ENCODE measurements at places on chromosomes 16 and 17.

- no peak for ATAC-seq
Observed at GRCh38 chr16:80161799-80162739, 378.7 kb upstream of the DYNLRB2 start.

DNA sequence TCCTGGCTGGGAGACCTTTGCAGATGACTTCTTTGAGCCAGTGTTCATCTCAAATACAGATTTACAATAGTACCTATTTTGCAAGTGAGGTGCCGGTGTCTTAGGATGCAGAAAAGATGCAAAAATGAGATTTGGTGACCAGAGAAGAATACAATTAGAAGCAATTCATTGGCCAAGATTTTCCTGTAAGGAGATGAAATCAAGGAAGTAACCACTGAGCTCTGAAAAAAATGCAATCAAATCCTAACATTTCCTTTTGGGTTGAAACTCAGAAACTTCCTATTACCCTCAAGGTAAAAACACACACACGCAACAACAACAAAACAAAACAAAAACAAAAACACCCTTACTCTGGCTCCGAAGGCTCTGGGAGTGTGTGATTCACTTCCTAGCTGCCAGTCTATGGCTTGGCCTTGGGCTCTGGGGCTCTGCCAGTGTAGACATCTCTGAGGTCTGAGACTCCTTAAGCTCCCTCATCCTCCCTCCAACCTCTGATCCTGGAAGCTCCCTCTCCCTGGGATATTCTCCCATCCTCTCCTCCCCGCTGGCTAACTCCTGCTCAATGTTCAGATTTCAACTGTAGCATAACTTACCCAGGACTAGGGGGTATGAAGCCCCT lies 16.8 kb upstream of the MT4 start:
- no peak for ATAC-seq

DNA sequence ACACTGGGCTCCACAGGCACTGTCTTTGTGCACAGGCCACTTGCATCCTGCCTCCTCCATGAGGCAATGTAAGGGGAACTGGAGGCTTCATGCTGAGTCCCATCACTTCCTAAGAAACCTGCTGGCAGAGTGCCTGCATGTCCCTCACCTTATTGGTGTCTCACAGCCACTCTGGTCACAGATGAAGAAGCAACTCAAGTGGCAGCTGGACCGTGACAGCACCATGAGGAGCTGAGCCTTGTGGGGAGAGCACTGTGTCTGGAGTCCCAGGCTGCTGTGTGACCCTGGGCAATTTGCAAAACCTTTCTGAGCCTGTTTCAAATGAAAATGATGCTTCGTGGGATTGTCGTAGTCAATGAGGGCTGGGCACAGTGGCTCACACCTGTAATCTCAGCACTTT lies 19.5 kb downstream of the ANKRD40 start:
- no peak for ATAC-seq

DNA sequence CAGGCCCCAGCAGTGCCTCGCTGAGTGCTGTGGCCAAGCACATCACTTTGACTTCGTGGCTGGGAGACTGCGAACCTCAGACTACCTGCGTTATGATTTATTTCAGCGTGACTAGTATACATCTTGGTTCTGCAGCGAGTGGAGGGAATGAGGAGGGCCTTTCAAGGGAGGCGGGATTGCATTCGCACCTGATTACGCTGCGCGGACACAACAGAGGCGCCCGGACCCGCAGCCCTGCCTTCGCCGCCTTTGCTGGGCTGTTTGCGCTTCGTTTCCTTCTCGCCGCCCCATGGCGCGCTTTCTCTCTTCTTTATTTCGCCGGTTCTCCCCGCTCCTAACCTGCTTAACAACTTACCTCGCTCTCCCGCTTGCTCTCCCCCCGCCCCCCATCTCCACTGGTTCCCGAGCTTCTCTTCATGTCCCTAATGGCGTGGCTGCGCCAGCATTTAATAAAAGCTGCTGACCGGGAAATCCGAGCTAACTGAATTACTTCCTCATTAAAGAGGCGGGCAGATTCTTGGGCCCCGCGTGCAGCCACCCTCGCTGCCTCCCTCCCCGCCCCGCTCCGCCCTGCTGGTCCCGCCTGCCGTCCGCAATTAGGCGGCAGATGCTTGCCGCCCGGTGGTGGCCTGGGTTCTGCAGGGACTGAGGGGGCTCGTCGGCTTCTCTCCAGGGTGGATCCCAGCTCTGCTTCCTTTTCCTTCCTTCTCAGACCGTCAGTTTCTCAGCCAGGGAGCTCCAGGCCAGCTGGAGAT lies 257.6 kb upstream of the SDK2 start:
- peak; percentile 53 for ATAC-seq

DNA sequence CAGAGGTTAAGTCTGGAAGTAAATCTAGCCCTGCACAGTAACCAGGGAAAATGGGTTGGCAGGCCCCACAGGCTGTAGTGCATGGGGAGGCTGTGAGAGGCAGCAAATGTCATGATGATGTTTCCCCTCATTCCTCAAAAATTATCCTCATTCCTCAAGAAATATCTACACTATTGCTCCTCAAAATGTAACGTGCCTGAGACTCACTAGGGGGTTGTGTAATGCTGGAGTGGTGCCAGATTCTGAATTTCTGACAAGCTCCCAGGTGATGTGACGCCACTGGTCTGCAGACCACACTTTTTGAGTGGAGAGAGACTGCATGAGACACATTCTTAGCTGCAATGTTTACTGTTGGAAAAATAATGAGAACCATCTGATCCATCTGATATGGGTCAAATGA lies 1.2 kb upstream of the MPP3 start:
- no peak for ATAC-seq

- no peak for ATAC-seq
Observed at GRCh38 chr17:54950116-54950515, 18.3 kb downstream of the COX11 start.

GRCh38 chr16:75305364-75306098 lies 54.1 kb upstream of the BCAR1 start:
- peak; percentile 96 for ATAC-seq

GRCh38 chr17:34024806-34025551 lies 230.1 kb upstream of the CCL2 start:
- ATAC-seq, result no peak

- no peak for ATAC-seq
Observed at GRCh38 chr17:32912218-32912897, 15.6 kb upstream of the TMEM98 start.

GRCh38 chr16:59295993-59296736 lies 562.0 kb upstream of the GOT2 start:
- ATAC-seq, result no peak

GRCh38 chr16:80527297-80527696 lies 13.5 kb upstream of the DYNLRB2 start:
- ATAC-seq, result no peak

GRCh38 chr17:951325-952132 lies 28.0 kb downstream of the NXN start:
- no peak for ATAC-seq

DNA sequence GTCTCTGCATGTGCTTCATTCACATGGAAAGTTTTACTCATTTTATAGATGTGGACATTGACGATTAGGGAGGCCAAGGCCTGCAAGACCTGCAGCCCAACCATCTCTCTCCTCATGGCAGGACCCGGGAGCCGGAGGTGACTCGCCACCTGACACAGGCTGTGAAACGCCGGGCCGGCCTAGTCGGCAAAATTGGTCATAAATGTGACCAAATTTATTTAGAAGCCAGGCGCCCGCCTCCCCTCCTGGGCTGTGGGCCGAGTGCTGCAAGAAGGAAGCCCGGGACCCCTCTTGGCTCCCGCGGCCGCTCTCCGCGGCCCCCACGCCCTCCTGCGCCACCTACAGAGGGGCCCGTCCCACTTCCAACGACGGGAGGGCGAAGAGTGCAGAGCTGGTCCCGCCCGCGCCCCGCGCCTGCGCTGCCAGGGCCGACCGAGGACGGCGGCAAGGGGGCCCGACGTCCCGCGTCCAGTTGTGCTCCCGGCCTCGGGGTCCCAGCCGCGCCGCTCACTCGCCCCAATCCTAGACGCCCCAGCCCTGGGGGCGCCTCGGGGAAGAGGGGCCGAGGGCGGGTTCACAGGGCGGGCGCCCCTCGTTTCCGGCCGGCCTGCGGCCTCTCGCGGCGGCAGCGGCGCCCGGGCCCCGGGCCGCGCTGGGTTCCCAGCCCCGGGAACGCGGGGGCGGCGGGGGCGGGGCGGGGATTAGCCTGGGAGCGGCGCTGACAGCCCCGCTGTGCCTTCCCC lies 47.5 kb downstream of the WNT3 start:
- peak; percentile 64 for ATAC-seq

DNA sequence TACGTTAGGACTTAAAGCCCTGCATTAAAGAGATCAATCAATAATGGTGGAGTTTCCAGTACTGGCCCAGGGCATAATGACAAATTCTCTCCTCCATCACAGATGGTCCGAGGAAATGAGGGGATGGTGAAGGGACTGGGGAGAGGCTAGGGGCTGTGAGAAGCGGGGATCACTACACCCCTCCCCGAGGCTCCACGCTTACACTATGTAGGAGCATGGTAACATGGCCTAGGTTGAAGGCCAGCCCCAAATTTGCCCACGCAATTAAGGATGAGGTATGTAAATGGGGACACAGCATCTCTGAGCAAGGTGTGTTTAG lies 8.0 kb upstream of the AKTIP start:
- no peak for ATAC-seq

DNA sequence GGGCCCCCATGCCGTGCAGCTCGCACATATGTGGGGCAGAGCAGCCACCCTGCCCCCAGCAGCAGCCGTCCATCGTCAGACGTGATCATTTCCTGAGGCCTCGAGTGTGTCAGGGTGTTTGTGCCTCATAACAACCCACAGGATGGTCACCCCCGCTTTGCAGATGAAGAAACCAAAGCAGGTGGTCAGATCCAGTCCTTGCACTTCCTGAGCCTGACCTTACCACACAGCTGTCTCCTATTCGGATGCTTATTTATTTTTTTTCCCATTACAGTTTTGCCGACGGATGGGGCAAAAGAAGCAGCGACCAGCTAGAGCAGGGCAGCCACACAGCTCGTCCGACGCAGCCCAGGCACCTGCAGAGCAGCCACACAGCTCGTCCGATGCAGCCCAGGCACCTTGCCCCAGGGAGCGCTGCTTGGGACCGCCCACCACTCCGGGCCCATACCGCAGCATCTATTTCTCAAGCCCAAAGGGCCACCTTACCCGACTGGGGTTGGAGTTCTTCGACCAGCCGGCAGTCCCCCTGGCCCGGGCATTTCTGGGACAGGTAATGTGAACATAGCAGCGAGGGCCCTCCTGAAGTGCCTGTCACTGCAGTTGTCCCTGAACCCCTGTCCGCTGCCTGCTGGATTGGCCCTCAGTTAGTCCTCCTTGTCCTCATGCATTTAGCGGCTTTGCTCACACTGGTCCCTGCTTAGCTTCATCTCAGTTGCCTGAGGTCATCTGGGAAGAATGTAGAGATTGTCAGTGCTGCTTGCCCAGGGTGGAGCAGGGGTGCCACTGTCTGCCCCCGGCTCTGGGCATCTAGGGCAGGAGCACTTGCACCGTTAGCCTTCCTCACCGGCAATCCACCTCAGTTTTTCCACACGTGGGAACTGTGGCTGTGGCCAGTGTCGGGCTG lies 1.4 kb downstream of the MPG start:
- ATAC-seq, result no peak

GRCh38 chr17:45050481-45051059 lies 862 bp downstream of the DCAKD start:
- no peak for ATAC-seq

DNA sequence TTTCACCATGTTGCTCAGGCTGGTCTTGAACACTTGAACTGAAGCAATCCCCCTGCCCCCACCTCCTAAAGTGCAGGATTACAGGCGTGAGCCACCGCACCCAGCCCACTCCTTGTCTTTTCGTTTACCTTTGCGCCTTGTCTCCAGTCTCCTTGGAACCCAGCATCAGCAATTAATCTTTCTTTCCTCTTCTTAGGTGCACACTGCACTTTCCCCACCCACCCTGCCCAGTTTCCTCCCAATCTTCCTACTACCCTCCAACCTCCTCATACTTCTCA lies 1.5 kb upstream of the CLDN7 start:
- no peak for ATAC-seq

DNA sequence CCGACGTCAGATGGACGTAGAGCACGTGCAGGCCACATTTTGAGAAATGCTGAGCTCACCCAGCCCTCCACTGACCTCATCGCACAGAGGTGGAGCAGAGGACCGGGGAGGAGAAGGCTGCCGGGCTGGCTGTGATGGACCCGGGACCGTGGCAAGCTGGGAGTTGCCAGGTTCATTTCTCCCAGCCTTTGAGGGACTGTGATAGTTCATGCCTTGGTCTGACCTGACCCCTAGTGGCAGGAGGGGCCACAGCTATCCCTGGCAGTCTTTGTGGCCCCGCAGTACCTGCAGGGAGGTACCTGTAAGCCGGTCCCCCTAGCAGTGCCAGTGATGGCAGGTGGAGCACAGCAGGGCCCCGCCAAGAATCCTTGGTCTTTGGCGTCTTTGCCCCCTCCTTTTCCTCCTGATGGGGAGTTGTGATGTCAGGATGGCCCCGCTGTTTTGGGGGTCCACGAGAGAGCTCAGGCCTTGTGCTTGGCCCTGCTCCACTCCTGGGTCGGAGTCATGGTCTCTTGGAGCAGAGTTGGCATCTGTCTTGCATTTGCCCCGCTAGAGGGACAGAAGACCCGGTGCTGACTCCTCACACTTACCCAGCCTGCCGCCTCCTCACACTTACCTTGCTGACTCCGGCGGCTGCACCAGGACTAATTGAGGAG lies 50.4 kb downstream of the OR1D5 start:
- peak; percentile 82 for ATAC-seq

- ATAC-seq, result no peak
Observed at GRCh38 chr17:19014628-19015215, 10.2 kb upstream of the FAM83G start.

- no peak for ATAC-seq
Observed at GRCh38 chr17:10821054-10821453, 16.8 kb downstream of the PIRT start.

GRCh38 chr16:50403491-50403890 lies 34.7 kb upstream of the BRD7 start:
- no peak for ATAC-seq

DNA sequence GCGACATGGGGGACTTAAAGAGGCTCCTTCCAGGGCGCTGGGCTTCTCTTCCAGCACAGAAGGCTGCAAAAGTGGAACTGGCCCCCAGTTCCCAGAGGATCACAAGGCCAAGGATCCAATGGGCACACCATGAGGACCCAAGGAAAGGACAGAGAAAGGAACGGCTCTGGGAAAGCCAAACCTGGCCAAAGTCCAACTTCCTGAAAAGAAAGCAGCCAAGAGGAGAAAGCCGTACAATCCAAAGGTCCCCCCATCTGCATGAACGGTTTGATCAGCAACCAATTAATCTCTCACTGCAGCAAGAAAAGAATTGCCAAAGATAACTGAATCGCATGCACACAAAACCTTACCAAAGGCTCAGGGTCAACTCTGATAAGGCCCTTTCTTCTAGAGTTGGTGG lies 19.8 kb upstream of the ICAM2 start:
- no peak for ATAC-seq

- ATAC-seq, result no peak
Observed at GRCh38 chr16:17491140-17491662, 20.4 kb upstream of the XYLT1 start.

DNA sequence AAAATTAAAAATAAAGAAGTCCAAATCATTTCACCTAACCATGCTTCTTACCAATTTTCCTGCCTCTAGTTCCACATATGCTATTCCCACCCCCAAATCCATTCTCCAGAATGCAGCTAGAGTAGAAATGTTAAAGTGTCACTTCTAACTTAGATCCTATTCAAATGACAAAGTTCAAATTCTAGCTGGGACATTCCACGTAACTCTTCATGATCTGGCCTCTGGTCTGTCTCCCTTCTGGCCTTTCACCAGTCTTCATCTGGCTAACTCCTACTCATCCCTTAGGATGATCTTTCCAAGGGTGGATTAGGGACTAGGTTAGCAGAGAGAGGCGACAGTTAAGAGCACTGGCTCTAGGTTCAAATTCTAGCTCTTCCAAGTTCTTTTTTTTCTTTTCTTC lies 97.9 kb downstream of the TRIM37 start:
- ATAC-seq, result no peak

- no peak for ATAC-seq
Observed at GRCh38 chr16:15542261-15542660, 100.7 kb downstream of the MARF1 start.
